Activated naive CD8-positive, alpha-beta T cell treated with anti-CD3 and anti-CD28 coated beads, Interleukin-2, amount 10 ng/mL, durations not matched to agents 7 days and 5 days (primary cell): ENCODE measurements at places on chromosomes 11 and 22. TPM values are rescaled to one million over a fixed set of nuclear protein-coding genes. Genes with fewer than 3 reads are reported as not detected.

Gene GRIA4
- not detected for total RNA-seq

Gene KRTAP5-9
- total RNA-seq = not detected

Gene P2RY2
- total RNA-seq = not detected

Gene ARHGAP8
- total RNA-seq = 2.9 TPM

Gene RIMBP3B
- total RNA-seq = 0.89 TPM

Gene SLC15A3
- 7.2 TPM for total RNA-seq

Gene TMEM109
- 102 TPM for total RNA-seq

Gene OR4A16
- not detected for total RNA-seq

Gene NEFH
- 1.8 TPM for total RNA-seq

Gene PATE2
- not detected for total RNA-seq

Gene MPPED2
- not detected for total RNA-seq

Gene OR5B21
- total RNA-seq = 0.45 TPM
